Activated CD4-positive, alpha-beta T cell treated with anti-CD3 and anti-CD28 coated beads for 4 hours (primary cell): ENCODE measurements at places on chromosomes 5 and 9.

- DNase-seq = no peak
Measured at GRCh38 chr5:36052538-36052937, 14.1 kb downstream of the UGT3A2 start.

- DNase-seq = no peak
Measured at GRCh38 chr5:163914910-163915309, 409.5 kb downstream of the MAT2B start.

- no peak for DNase-seq
Measured at GRCh38 chr5:168424594-168425323, 61.5 kb upstream of the RARS1 start.

GRCh38 chr5:124544366-124545055, 201.9 kb downstream of the ZNF608 start:
- DNase-seq = no peak

GRCh38 chr9:13568841-13569601, 289.5 kb upstream of the MPDZ start:
- no peak for DNase-seq

GRCh38 chr9:18682907-18683306, 209.0 kb downstream of the ADAMTSL1 start:
- DNase-seq = no peak
